ENCODE measurements at places on chromosomes 3 and 15.
A peak's percentile ranks its signal among the peaks of the same experiment; 100 is the strongest.

DNA sequence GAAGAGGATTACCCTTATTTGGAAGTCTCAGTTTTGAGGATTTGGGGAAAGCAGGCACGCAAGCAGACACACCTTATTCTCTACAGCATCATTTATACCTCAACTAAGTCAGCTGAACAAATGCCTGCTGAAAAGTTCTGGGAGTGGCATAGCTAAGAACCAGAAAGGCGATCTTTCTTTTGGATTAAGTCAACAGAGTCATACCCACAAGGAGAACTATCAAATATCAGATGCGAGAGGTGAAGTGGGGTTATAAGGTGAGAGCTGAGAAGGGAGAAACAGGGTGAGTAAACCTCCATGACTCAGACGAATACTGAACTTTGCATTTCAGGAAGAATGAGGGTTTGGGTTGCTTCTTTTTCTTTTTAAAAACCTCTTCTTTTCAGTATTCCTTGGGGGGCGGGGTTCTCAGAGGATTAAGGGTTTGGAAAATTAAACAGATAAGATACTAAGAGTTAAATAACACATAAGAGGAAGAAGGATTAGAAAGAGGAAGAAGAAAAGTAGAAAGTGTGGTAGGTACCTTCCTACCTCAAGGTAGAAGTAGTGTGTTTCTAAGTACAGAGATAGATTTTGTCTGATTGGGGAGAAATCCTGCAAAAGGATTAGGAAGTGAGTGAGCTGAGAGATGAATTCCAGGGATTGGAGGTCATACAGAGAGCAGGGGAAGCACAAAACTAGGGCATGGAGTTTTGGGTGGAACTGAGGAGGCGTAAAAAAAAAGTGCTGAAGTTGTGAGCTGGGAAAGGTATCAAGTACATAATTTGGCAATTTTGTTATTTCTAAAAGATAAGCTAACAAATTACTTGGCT is 41.3 kb upstream of the ICE2 start:
- no peak for DNase-seq

- no peak for DNase-seq
These were observed 5.5 kb upstream of the GP5 start for GRCh38 chr3:194404365-194405140.

- DNase-seq: no peak
These were observed 1.7 kb downstream of the PLA2G4D start for GRCh38 chr15:42092398-42093318.

DNA sequence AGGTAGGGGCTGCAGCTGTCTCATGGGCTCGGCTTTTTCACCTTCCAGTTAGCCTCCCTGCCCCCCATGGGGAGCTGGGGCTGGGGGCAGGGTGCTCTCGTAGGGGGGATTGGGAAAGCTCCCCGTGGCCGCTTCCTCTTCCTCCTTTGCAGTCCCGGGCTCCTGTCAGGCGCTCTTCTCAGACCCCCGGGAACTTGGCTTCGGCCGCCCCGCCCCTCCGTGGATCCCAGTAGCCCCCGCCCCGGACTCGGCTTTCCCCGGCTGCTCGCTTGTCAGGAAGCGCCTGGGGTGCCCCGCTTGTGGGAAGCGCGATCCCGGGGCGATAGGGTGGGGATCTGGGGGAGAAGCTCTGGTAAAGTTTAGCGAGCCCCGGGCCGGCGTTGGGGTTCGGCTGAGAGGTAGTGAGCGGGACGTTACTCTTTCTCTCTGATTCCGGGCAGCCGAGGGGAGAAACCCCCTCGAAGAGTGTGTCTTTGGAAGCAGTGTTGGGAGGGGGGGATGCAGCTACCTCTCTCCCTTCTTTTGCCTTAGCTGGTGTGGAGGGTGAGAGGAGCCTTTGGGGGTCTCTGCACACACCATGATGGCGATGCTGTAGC is 611 bp downstream of the PIAS1 start:
- peak; percentile 26 for DNase-seq

DNA sequence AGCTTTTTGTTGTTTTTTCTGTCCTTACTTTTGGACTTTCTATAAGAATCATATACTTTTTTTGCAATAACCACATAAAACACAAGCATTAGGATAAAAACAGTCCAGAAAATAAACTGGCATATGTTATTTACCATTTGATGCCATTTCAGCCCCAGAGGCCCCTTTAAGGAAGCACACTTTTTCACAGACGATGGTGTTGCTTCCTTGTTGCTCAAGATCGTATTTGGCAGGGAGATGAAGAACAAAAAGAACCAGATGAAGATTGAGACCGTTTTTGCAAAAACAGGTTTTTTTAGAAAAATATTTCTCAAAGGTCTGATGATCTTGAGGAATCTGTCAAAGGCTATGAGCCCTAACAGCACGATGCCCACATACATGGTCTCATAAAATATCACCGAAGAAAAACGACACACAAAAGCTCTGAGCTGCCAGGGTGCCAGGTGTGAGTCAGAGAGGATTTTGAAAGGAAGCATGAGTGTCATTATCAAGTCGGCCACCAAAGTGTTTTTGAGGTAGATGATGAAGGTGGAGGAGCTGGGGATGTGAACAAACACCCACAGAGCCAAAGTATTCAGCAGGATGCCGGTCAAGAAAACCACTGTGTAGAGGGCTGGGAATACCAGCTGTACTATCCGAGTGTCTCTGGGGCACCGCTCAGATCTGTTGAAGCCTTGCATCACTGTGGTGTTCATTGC is 902 bp downstream of the P2RY13 start:
- DNase-seq: no peak

GRCh38 chr3:21954709-21955108 is 203.7 kb upstream of the ZNF385D start:
- peak; percentile 45 for DNase-seq

GRCh38 chr15:66402761-66403284 is 16.1 kb downstream of the MAP2K1 start:
- DNase-seq: no peak

- no peak for DNase-seq
These were observed 14.7 kb upstream of the RPL29 start for GRCh38 chr3:52010431-52010830.

DNA sequence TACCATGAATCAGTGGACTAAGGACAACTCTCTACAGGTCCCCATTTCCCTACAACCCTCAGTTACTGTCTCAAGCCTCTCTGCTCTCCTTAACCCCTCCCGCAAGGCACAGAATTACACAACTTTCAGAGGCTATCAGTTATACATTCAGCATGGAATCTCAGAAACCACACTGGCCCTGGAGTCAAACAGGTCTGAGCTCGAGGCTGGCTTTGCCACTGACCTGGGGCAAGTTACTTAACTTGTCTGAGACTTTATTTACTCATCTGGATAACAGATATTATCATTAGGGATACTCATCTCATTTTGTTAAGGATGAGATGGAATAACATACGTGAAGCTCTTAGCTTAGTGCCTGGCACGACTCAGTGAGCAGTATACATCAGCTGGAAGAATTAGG is 95.2 kb downstream of the WDR76 start:
- no peak for DNase-seq

- no peak for DNase-seq
These were observed 336.6 kb upstream of the SLCO3A1 start for GRCh38 chr15:91516866-91517265.

DNA sequence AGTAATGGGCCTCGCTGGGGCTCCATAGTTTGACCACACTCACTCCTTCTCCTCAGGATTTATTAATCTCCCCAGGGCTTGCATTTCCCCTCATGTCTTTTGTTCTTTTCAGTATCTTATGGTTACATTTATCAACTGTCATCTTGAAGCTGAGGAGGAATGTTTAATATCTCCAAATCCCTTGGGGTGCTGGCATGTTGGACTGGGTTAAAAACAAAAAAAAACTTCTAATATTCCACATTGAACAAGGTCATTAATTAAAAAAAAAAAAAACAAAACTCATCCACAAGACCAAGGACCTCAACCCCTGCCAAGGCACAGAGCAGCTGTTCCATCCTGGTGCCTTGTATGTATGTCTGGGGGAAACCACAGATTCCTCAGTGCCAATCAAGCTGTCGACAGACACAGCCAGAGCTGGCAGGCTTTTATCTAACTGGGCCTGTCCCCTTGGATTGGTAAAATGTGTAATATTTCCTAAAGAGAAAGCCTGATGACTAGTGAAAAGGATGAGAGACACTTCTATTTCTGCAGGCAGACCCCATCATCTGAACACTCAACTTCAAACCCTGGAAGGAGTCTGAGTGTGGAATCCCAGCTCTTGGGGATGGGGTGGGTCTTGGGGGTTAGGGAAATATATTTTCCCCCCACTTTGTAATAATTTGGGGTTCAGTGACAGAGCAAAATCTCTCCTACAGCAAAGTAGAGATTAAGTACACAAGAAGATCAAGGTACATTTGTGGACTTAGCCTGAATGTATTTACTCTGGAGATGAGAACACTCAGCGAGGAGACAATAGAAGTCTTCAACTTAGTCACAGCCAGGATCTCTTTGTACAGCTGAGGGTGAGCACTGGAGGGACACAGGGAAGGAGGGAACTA is 69.1 kb downstream of the TTC23 start:
- no peak for DNase-seq

DNA sequence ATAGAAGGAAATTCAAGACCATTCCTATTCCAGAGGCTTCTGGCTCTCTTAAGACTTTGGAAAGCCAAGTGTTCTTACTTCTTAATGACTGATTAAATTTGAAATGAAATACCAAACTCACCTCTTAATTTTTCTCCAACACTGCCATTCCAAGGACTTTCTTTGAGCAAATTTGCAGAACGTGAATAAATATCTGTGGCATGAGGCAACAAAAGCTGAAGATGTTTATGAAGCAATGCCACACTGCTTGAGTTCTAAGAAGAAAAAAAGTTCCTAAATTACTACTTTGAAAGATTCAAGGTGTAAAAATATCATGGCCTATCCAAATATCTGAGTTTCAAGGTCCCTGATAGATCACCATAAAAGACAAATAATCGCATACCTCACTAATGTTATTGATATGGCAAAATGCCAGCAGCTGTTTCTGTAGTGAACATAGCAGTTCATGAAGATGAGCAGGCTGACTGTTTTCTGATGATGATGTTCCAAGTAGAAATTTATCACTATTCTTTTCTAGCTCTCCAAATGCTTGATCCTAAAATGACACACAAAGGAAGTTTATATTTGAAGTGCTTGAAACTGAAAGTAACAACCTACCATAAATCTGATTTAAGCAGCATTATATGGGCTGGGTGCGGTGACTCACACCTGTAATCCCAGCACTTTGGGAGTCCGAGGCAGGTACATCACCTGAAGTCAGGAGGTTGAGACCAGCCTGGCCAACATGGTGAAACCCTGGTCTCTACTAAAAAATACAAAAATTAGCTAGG is 104.4 kb downstream of the HERC1 start:
- no peak for DNase-seq

DNA sequence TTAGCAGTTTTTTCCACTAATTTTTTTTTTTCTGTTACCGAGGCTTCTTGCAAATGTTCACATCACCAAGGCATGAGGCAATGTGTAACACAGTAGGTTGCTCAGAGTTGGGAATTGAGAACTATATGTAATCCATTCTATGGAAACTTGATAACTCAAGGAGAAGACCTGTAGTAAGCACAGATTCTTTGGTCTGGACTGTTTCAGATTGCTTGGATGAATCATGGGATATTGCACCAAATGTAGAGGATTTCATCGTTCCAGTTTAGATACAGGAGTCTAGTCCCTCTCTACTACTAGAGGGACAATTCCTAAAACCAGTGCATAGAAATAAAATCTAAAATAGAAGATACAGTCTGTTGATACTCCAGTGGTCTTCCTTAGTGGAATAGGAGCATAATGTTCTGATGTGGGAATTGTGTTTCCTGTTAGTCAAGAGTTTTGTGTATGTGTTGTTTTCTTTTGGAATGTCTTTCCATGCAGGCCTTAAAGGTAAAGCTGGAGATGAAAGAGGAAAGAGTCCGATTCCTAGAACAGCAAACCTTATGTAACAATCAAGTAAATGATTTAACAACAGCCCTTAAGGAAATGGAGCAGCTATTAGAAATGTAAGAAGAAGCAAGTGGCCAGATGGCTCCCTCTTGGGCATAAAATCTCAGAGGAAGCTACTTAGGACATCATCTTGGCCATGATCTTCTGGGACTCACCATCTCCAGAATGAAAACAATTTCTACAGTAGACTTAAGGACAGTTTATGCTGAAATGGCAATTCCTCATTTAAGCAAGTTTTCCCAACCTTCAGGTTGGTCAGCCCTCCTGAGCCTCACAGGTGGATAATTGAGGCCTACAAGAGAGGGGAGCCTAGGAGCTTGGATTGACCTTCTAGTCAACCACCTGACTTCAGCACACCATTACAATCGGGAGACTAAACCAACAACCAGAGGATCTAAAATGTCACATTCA is 10.7 kb downstream of the KNSTRN start:
- no peak for DNase-seq

DNA sequence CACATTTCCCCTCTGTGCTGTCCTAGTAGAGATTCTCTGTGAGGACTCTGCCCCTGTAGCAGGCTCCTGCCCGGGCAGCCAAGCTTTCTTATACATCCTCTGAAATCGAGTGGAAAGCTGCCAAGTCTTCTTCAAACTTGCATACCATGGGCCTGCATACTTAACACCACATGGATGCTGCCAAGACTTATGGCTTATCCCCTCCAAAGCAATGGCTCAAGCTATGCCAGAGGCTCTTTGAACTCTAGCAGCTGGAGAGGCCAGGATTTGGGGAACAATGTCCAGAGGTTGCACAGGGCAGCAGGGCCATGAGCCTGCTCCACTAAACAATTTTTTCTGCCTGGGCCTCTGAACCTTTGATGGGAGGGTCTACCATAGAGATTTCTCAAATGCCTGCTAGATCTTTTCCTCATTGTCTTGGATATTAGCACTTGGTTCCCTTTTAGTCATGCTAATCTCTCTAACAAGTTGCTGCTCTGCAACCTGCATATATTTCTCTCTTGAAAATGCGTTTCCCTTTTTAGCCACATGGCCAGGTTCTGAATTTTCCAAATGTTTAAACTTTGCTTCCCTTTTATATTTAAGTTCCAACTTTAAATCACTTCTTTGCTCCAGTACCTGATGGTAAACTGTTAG is 6.1 kb upstream of the PLSCR4 start:
- DNase-seq: peak; percentile 41

DNA sequence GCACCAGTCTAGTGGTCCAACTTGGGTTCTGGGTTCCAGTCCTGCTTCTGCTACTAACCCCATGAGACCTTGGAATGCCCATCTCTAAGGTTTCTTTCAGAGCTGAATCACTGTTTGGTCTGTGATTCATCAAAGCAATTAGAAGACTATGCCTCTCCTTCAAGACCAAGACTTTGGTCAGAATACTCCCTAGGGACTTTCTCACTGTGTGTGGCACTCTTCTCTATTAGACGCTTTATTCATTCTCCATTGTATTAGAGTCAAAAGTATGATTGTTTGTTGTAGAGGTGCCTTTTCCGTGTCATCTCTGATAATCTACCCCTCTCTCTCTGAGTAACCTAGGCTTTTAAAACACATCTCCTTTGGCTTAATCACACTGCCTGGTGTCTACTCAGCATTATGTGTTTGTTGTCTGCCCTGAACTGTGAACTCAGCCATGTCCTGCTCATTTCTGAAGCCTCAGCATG is 90.5 kb downstream of the LPP start:
- no peak for DNase-seq

GRCh38 chr3:22627993-22628499 is 575.1 kb upstream of the UBE2E2 start:
- no peak for DNase-seq

- no peak for DNase-seq
These were observed 80.9 kb downstream of the DUT start for GRCh38 chr15:48411971-48412591.

- no peak for DNase-seq
These were observed 271.1 kb downstream of the EBLN2 start for GRCh38 chr3:73332558-73332957.

- no peak for DNase-seq
These were observed 223.0 kb upstream of the LYSMD4 start for GRCh38 chr15:99956022-99956775.

GRCh38 chr15:96306321-96306720 is 24.2 kb upstream of the NR2F2 start:
- DNase-seq: no peak

- DNase-seq: peak; percentile 30
These were observed 25.7 kb downstream of the FSIP1 start for GRCh38 chr15:39756806-39757522.

Measured in HS-27A (cell line).